NCI-H2107 (cell line): ENCODE measurements at places on chromosomes 13 and 19.

DNA sequence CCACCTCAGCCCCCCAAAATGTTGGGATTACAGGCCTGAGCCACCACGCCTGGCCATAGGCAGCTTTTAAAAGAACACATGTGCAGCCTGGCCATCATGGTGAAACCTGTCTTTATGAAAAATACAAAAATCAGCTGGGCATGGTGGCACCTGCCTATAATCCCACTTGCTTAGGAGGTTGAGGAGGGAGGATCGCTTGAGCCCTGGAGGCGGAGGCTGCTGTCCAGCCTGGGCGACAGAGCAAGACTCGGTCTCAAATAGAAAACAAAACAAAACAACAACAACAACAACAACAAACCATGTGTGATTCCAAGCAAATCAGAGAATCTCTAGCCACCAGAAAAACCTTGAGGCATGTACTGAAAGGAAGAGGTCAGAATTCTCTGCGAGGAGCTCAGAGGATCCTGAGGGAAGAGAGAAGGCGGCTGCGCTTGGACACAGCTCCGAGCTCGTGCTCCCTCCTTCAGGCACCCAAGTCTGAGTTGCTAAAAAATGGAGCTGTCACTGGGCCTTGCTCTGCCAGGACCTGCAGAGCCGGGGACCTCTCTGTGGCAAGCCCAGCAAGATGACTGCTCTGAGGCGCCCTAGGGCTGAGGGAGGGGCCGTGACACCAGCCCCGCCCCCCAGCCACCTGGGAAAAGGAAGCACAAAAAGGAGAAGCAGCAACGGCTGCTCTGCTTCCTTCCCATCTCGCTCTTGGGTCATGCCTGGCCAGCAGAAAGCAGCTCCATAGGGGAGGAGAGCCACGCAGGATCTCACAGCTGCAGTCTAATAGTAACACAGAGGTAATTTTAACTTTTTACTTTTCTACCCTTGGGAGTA, at the start of gene ARL11:
Gene ARL11, plus strand, starts transcription at position 677 of the 822 bp plus-strand sequence. CDS start 1,941 bp downstream, outside the sequence.
- no peak for DNase-seq

- DNase-seq, result no peak
These were observed 97.5 kb downstream of the INSR start for GRCh38 chr19:7196763-7197118.

- no peak for DNase-seq
These were observed 67.8 kb downstream of the MAP4K1 start for GRCh38 chr19:38549942-38550341.

DNA sequence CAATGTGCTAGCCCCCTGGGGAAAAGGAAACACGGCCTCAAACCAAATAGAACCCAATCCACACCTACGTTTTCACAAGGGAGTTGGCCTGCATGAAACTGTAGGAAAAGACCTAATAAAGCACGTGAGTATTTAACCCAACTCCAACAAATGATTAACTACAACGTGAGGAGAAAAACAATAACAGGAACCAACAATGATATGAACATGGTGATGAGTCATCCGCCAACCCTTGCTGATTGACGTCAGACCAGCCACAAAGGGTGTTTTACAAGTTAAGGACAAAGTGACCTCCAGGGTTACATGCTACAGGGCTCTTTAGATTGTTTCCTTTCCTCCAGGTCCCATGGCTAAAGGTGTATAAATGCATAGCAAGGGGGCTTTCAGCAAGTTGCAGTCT, 460.5 kb downstream of the COG6 start:
- DNase-seq, result no peak

DNA sequence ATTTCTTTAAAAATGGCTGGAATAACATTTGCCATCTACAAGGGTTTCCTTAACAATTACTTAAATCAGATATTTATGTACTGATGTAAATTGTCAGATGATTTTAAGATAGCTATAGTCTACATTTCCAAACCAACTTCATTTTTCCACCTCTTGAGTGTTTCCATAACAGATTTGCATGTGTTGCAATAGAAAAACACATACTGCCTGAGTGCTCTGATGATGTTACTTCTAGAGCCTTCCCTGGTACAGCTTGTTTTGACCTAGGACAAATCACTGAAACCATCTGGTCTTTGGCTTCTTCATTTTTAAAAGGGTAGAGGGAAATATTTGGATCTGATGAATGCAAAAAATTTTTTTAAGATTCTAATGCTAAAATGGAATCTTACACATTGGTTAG, 245.9 kb downstream of the PCDH9 start:
- DNase-seq, result no peak

GRCh38 chr13:93655154-93655553, 428.5 kb downstream of the GPC6 start:
- DNase-seq, result no peak

- DNase-seq, result no peak
These were observed 1614.6 kb downstream of the PCDH9 start for GRCh38 chr13:65615506-65615905.

DNA sequence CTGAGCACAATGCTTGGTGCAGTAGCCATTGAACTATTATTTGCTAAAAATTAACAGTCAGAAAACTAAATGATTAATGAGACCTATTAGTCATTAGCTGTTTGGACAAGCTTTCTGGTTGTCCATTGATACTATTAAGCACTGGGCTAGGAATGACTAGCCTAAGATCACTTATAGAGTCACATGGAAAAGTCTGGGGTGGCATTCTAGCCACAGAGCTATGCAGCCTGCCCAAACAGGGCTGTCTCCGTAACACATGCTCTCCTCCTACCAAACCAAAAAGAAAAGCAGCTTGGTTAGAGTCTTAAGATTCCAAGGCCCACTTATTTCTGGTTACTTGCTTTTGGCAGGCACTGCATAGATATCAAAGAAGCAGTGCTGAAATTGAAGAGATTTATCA, 193.5 kb upstream of the NBEA start:
- no peak for DNase-seq

- DNase-seq, result no peak
These were observed 1.2 kb upstream of the CCDC124 start for GRCh38 chr19:17931532-17932191.

DNA sequence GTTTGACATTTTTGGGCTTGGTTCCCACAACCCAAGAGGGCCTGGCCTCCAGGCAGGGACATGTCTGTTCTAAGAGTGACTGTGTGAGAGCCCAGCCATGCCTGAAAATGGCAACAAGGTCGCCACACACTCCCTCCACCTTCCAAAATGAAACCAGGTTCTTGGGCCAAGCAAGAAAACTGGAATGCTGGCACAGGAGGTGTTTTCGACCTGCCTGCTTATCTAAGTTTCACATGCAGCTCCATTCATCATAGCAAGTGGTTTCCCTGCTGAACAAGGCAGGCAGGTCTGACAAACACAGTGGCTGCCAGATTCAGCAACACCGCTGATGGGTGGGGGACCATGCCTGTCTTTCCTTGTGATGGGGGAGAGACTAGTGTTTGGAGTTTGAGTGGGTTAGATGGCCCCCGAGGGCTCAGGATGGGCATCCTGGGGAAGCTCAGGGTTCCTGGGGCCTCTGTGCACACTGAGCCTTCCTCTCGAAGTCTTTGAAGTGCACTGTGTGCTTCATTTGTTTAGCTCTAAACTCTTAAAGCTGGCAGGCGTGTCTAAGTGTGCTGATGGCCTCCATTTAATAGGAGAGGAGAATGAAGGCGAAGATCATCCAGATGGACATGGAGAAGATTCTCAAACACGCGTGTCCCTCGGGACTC, 17.9 kb upstream of the GAS6 start:
- DNase-seq, result no peak

DNA sequence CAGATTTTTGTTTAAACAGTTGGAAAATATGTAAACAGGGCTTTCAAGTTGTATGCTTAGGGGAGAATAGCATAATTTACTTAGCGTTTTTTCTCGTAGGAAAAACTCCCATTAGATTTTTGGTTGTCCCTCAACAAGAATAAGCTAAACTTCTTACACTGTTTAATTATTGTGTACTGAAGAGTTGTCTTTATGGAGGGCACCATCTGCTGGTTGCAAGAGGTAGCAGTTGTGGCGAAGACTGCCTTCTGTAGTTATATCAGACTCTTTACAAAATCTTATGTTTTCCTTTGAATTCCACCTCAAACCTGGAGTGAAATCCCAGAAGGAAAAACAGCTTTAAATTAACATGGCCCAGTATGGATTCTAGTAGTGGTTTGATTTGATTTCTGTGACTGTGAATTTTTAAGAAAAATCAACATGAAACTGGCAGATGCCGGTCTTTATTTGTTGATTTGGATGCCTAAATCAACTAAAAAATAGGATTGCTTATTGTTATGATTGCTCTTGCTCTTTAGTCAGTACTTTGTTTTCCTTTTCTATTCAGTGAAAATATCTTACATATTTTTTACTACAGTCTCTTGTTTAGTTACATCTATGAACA, 53.4 kb downstream of the PDS5B start:
- no peak for DNase-seq
